ENCODE measurements at places on chromosomes 3 and 15.

- no peak for DNase-seq
Measured at GRCh38 chr3:64627471-64628321, 60.1 kb downstream of the ADAMTS9 start.

GRCh38 chr3:124409650-124410275, 320.5 kb upstream of the UMPS start:
- DNase-seq = no peak

DNA sequence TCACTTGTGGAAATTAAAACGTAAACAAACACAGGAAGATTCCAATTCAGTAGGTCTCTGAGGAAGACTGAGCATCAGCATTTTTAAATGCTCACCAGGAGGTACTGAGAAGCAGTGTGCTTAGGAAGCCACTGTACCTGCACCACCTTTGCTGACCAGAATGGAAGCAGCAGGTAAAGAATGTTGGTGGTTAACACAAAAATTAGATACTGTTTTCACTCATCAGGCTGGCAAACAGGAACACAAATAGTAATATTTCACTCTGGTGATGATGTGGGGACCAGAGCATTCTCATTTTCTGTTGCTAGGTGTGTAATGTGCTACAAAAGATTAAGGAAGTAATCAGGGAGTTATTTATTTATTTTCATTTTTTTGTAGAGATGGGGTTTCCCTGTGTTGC, 29.9 kb upstream of the GHSR start:
- no peak for DNase-seq

- no peak for DNase-seq
Measured at GRCh38 chr3:158404131-158404718, 166.8 kb upstream of the MLF1 start.

GRCh38 chr3:196608693-196609092, 30.8 kb upstream of the NRROS start:
- DNase-seq = no peak

GRCh38 chr3:16290007-16290826, 25.2 kb downstream of the OXNAD1 start:
- DNase-seq = no peak
